ENCODE measurements at places on chromosomes 4 and X.
A peak's percentile ranks its signal among the peaks of the same experiment; 100 is the strongest.

- DNase-seq, result peak; percentile 85
These were observed 42.8 kb downstream of the IL21 start for GRCh38 chr4:122577808-122578781.

GRCh38 chrX:132165005-132165404 is 37.2 kb upstream of the FRMD7 start:
- no peak for DNase-seq

- DNase-seq, result no peak
These were observed 2.1 kb downstream of the LOC101059915 start for GRCh38 chrX:71669492-71669891.

DNA sequence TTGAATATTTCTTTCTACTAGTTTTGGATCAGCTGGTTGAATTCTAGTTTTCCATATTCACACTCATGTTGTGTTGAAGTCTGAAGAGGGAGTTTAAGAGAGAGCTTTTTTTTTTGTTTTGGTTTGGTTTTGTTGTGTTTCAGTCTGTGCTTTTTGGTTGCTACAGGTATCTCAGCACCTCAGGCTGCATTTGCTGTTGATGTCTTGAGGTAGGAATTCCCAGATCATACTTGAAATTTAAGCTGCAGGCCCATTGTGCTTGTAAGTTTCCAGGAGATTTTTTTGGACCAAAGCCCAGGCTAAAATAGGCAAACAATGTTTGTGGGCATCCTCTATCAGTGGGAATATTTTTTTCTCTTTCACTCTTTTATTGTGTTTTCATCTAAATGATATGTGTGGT is 190.2 kb upstream of the AGA start:
- DNase-seq, result no peak

DNA sequence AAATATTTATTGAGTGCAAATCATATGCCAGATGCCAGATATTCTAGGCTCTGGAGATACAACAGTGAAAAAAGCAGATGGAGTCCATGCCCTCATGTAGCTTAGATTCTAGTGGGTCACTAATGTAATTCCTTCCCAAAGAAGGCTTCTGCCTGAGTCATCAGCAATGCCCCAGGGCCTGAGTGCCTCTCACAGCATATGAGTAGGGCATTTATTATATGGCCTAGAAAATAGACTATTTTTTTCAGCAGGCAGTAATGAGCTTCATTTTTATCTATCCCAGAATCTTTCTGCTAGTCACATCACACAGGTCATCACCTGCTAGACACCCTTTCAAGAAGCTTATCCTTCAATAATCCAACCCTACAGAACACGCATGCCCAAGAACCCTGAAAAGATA is 22.3 kb downstream of the TMEM31 start:
- no peak for DNase-seq

- no peak for DNase-seq
These were observed 13.3 kb downstream of the PPARGC1A start for GRCh38 chr4:23876418-23877089.

- no peak for DNase-seq
These were observed 15.4 kb upstream of the ADH1B start for GRCh38 chr4:99336553-99336952.

GRCh38 chrX:8913655-8914409 is 112.6 kb upstream of the FAM9A start:
- no peak for DNase-seq

DNA sequence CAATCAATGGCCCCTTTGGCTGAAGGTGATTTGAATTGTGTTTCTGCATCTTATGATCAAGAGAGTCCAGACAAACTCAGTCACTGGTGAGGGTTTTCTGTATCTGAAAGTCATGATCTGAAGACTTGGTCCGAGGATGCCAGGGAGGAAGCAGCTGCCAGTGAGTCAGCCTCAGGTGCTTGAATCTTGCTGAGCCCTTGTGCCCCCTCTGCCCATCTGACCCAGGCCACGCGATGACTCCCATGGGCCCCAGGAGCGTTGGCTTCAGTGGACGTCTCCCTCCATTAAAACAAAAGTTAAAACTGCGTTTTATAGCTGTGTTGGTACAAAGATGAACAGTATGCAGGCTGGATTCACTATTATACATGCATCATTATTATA is 62.0 kb downstream of the HTRA3 start:
- no peak for DNase-seq

GRCh38 chr4:100261346-100261745 is 71.1 kb upstream of the DDIT4L start:
- DNase-seq, result no peak

DNA sequence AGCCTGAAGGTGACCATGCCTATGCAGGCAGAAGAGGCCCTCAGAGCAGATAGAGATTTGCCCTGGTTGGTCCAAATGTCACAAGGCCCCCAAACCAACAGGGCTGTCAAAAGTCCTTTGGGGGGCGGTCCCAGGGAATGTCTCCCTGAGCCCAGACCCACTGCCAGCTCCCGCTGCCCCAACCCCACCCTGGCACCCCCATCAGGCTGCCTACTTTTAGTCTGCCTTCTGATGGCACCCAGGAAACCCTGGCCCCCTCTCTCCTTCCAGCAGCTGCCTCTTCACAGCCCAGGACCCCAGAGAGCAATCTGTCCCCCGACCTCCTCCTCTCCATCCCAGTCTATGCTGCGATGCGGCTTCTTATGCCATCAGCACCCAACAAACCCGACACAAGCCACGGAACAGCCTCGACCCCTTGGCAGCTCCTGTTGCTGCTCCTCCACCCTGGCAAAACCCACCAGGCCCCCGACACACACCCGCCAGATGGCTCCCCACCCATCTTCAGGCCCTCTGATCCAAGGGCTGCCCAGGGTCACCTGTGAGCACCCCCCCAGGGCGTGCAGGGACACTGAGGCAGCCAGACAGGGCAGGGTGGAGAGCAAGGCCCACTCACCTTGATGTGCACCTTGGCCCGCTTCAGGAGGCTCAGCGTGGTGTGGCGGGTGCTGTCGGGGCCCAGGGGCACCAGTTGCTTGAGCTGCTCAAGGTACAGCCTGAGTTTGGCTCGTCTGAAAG is 9.9 kb downstream of the MXD4 start:
- no peak for DNase-seq

- no peak for DNase-seq
These were observed 53.7 kb downstream of the SMIM31 start for GRCh38 chr4:164807611-164808010.

GRCh38 chr4:54091637-54092404 is 8.1 kb upstream of the GSX2 start:
- DNase-seq, result peak; percentile 51

- DNase-seq, result no peak
These were observed 108.8 kb downstream of the ZNF827 start for GRCh38 chr4:145829629-145830395.

DNA sequence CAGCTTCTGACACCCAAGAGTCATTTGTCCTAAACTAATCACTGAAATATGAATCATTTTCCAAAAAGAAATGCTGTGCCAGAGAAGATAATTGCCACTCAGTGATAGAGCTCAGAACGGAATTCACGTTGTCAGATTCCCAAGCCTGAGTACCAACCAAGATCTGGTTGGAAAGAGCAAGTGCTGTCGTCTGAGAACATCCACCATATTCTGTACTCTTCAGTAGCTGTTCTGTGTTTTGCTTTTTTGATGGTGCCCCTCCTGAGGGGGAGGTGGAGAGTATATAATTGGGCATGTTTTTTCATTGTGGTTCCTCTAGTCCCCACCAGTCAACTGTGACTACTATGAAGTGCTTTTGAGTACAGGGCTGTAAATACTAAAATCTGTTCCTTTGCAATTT is 13.2 kb downstream of the RUFY3 start:
- DNase-seq, result no peak

DNA sequence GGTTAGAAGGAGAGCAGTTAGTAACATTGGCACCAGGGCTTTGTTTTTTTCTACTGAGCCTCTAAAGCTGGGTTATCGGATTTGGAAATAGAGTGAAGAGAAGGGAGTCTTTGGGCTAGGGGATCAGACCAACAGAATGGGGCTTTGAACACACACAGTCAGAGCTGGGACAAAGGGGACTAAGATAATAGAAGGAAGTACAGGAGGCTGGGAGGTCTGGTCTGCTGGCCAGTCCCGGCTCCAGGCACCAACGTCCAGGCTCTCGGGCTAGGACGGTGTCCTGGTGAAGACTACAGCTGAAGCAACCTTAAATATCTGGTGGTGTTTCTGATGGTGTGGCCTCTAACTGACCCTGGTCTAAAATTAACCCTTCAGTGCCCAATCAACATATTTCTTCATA is 57.5 kb downstream of the HHIP start:
- DNase-seq, result no peak

GRCh38 chrX:38268011-38268410 is 47.3 kb upstream of the SRPX start:
- DNase-seq, result no peak

DNA sequence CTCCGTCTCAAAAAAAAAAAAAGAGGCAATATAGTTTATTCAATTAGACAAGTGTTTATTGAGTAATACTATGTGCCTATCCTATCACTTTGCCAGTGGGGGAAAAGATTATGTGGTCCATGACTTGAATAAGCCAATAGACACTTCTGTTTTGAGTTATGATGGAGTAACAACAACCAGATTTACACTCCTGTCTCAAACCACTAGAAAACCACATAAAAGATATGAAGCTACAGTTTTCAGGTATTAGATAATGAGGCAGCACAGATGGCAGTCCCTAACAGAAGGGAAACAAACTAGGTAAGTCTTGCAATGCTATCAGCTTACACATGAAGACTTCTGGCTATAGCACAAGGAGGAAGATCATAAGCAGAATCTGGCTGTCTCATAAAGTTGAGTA is 22.5 kb downstream of the NFXL1 start:
- no peak for DNase-seq

- DNase-seq, result no peak
These were observed 750.2 kb upstream of the HS3ST1 start for GRCh38 chr4:12178614-12179610.

- DNase-seq, result no peak
These were observed 2.1 kb upstream of the STS start for GRCh38 chrX:7145454-7145853.

- DNase-seq, result no peak
These were observed 8.5 kb downstream of the RAB9A start for GRCh38 chrX:13697455-13697854.

DNA sequence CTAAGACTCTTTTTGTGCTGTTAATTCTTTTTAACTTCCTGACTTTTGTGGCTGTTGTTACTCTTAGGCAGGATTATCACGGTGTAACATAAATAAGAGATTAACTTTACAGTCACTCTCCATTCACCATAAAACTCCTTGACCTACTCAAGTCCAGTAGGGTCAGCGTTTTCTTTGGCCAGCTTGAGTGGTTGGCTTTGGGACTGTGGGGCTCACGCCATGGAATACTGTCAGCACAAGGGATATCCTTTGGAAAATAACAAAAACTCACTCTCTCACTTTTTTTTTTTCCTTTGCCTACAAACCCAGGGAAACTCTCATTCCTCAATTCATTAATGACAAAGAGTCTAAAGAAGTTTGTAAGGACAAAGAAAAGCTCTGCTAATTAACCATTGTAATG is 89.4 kb upstream of the TLL1 start:
- DNase-seq, result no peak

DNA sequence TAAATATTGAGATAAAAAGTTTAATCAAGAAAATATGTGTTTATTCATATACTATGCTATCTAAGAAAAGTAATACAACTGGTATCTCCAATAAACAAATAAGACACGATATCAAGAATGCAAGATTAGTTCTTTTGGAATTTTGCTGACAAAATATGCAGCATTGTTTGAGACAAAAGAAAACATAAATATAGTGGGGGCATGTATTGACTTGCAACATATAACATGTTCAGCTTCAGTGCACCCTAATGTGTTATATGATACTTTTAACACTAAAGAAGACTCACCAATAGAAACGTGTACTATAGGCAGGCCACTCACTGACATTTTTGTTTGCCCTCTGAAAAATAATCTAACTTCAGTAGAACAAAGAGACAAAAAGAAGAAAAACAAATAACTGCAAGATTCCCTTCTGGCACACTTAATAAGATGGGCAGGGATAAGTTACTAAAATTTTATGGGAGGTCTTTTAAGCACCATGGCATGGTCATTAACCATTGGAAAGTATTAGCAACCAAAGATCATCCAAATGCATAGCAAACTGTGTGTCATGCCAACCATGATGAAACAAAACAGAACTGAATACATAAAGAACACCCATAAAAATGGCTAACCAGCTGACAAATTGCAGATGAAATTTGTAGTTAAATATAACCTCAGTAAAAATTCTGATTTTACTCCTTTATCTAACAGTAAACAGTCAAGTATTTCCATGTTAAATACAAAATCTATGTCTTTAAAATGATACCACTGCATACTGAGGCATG is 447.9 kb upstream of the FAM241A start:
- DNase-seq, result no peak

DNA sequence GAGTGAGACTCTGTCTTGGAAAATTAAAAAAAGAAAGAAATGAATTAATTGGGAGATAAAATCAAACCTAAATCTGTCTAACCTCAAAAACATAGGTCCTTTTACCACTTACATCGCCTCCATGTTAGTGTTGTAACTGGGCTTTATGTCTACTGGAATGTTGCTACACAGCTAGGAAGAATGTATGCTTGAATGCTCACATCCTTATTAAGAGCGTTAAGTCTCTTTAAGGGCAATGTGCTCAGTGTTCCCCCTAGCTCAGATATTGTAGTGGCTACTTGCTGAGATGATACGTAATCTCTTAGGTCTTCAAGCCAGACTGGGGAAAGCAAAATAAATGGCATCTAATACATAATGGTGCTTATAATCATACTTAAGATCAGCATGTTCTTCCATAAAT is 1072.8 kb downstream of the PDHA2 start:
- no peak for DNase-seq

DNA sequence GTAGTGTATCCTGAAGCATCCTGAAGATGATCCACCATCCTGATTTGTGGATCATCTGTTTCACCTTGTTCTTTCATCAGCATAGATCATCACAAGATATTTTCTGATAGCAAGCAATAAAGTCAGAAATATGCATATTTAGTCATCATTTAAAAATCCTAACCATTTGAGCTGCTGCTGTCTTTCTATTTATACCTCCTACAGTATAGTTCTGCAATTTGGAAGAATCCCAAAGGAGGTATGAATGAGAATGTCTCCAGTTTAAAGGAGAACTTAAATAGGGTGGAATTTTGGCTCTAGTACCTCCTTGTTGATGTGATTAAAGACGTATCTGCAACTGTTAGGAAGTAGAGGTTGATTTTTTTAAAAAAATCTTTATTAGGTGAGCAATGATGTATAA is 7.6 kb downstream of the SLC25A14 start:
- no peak for DNase-seq

GRCh38 chr4:13483768-13484121 is 395 bp downstream of the RAB28 start:
- peak; percentile 4 for DNase-seq

GRCh38 chr4:146134761-146135445 is 40.6 kb upstream of the LSM6 start:
- no peak for DNase-seq

- DNase-seq, result no peak
These were observed 1.7 kb downstream of the PPP1R3F start for GRCh38 chrX:49271341-49271740.

- no peak for DNase-seq
These were observed 30.9 kb downstream of the RWDD4 start for GRCh38 chr4:183627979-183628588.

DNA sequence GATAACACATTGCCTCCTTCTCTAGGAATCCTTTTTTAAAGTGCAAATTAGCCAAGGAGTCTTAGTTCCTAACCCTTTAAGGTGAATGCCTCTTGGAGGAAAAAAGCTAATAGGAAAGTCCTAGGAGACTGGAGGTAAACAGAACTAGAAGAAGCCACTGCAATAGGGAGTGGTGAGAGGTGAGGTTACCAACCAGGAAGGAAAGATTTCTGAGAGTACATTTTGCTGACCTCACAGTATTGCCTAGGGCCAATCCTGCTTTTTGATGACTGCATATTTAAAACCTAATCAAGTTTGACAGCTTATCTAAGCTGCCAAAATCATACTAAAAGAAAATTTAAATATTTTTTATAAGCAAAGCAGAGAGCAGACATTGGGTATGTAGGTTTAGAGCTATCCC is 7.3 kb upstream of the CUL4B start:
- DNase-seq, result no peak
